Activated T-cell treated with anti-CD3 and anti-CD28 coated beads, Interleukin-2, amount 50 U/mL, for 72 hours (primary cell): ENCODE measurements at places on chromosomes 5 and 9. TPM values are rescaled to one million over a fixed set of nuclear protein-coding genes. Genes with fewer than 3 reads are reported as not detected.

DNA sequence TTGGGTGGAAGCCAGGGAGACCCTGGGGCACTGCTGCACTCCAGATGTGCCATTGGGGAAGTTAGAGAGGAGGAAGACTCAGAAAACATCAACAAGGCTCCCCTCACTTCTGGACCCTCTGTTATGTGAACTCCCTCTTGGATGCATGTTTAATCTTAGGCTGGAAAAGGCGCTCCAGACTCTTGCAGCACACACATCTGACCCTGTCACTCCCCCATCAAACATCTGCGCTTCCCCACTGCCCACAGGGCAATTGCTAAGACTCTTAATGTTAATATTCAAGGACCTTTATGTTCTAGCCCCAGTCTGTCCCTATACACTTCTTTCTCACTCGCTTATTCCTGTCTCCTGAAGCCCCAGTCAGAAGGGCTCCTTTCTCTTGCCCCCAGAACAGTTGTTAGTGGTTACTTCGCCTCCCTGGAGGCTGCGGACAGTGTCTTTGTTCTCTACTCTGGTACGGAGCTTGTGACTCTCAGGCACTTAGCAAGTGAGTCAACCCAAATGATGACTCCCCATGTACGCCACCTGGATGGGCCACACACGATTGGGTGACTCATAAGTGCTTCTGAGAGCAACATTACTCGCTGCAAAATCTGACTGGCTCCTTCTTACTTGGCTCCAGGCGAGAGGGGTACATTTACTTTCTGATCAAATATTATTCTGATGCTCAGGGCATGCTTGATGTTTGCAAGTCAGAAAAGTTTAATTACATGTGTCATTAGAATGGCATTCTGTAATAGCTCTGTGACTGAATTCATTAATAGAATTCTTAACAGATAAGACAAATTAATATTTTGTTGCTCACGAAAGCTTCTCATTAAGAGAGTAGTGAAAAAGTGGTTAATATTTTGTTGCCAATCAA lies 193.6 kb downstream of the HSPA4 start:
- peak; percentile 63 for DNase-seq

GRCh38 chr5:8561854-8562253 lies 692.9 kb downstream of the MTRR start:
- DNase-seq, result no peak

PLK2 gene
- total RNA-seq, result 12.8 TPM

GABRB2 gene
- total RNA-seq, result not detected

- no peak for DNase-seq
These were observed 5.4 kb upstream of the B4GALT1 start for GRCh38 chr9:33172256-33173238.

- no peak for DNase-seq
These were observed 148.0 kb downstream of the FGF1 start for GRCh38 chr5:142537938-142538337.

KIF4B gene
- total RNA-seq, result not detected

BRINP1 gene
- not detected for total RNA-seq

DNA sequence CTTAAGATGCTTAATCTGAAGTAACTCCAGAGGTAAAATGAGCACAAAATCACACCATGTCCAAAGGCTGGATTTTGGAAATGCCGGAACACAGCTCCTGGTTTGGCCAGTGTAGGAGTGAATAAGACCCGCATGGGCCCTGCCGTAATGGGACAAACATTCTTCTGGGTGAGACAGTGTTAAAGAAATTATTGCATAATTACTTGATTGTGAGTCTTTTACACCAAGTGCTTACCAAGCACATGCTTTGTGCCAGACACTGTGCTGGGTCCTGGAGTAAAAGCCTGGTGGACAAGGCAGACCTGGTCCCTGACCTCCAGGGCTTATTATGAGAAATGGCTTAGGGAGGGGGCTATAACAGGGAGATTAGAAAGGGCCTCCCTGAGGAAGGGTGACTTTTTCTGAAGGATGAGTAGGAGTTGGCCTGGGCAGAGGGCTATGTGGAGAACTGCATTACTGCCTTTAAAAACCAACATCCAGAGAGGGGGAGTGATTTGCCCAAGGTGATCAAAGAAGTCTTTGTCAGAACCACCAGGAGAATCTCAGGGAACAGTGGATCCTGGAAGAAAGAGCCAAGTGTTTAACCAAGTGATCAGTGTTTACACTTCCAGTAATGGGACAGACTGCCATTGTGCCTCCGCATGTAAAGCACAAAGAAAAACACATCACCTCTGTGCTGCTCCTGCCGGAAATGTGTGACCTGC lies 3.5 kb downstream of the PDE6A start:
- DNase-seq, result no peak

GRCh38 chr5:66629446-66629845 lies 33.3 kb downstream of the MAST4 start:
- DNase-seq, result no peak

DNAJC25 gene
- total RNA-seq, result 3.6 TPM

DNA sequence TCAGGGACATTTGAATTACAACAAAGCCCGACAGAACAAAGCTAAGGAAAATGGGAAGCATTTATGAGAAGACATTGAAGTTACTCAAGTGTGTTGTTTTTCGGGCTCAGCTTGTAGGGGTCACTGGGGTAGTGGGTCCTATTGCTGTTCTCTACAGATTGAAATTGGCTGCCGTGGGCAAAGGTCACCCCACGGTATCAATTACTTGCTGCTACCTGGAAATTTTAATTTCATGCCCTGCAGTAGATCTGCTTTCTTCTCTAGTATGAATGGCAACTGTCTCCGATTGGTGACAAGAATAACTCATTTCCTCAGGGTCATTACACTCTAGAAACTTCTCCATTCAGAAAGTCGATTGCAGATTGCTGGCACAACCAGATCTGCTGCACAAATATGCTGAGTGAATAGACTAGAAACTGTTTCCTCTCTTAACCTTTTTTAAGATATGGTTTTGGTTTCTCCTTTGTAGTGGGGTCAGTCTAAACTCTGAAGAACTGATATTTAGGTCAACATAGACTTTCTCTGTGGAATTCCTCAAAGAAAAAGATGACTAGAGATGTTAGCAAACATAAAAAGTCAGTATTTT lies 454.1 kb downstream of the ARHGEF28 start:
- no peak for DNase-seq

DNA sequence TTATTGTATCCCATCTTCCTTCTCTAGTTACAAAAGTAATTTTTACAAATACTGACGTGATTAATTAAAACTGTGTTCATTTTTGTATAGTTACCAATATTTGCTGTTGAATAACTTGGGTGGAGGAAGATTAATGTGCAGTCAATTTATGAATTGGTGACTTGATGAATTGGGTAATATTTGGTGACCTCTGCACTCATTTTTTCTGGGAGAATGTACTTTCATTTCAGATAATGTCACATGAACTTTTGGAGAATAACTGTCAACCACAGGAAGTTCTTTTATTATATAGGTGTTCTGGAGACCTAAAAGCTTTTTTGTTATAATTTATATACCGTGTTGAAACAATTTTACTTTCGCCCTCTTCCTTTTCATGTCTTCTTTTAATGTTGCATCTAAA lies 26.4 kb upstream of the FKTN start:
- DNase-seq, result no peak

- DNase-seq, result no peak
These were observed 583.4 kb upstream of the ITGA1 start for GRCh38 chr5:52204310-52204709.

SLC22A5 gene
- 7.4 TPM for total RNA-seq

- DNase-seq, result no peak
These were observed 202.9 kb downstream of the GADD45G start for GRCh38 chr9:89807682-89808075.

- DNase-seq, result no peak
These were observed 232.2 kb upstream of the KLF4 start for GRCh38 chr9:107721705-107722245.

GRCh38 chr5:50325237-50325832 lies 115.8 kb downstream of the EMB start:
- no peak for DNase-seq

DNA sequence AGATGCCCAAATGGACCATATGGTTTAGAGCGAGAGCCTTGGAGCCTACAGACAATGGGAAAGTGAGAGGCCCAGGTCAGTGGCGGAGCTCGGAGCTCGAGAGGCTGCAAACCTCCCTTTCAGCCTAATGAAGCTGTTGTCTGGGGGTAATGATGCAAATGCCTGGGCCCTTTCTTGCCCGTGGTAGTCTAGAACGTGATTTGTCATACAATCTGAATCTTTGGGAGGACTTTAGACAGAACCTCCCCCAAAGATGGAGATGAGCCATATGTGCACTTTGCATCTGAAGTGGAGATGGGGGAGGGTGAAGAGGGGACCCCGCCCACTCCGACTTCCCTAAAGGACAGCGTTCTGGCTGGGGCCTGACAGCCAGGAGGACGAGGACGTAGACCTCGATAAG lies 10.3 kb upstream of the NEUROG1 start:
- DNase-seq, result no peak

DNA sequence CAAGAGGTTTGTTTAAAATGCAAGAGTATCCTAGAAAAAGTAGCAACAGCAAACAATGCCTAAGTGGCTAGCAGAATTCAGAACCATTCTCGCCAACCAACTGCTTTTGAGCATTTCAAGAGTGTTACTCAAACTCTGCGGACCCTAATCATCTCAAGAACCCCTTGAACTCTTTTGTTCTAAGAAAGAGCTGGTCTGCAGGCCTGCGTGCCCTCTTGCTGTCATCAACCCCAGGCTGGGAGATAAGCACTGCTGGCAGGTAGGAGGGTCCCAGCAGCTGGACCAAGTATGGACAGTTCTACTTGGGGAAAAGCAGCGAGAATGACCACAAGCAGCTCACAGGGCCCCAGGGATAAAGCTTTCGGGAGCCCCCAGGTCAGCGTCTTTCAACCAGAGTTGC lies 38.3 kb downstream of the MYO10 start:
- DNase-seq, result no peak

DNA sequence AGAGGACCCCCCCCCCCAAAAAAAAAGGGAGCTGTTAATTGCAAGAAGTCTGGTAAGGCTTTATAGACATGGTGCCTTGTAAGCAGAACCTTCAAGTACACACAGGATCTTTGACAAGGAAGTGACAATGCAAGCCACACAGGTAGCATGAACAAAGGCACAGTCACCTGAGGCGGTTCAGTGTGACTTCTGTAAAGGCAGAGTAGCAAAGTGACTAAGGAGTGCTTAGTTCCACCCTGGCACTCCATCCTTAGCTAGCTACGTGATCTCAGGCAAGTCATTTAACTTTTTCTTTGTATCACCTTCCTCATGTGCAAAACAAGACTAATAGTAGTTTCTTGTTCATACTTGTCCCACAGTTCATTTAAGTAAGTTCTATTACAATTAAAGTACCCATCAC lies 282.0 kb downstream of the PRELID2 start:
- DNase-seq, result no peak

DNA sequence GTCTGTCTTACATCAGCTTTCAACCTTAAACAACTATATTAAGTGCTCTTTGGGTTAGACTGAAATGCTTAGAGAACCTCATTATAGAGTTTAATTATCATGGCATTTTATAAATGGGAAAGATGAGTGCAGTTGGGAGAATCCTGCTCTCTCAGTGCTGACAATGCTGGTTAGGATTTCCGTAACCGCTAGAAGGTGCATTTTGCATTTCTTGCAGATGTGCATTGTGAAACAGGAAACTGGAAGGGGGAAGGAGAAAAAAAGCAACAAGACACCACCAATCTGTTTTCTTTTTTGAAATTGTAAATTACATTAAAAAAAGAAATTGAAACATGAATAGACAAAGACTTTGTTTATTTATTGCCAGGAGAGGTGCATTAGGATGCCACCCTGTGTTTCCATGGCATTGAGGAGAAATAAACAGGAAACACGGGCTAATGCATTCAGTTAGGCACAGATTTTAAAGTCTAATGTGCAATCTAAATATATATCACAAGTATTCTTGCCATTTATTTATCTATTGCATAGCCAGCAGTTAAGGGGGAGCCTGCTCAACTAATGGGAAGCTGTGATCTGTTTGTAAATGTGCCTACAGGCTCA lies 478.9 kb downstream of the PSAT1 start:
- no peak for DNase-seq

GRCh38 chr9:112833081-112833480 lies 57.6 kb downstream of the SLC46A2 start:
- no peak for DNase-seq

- DNase-seq, result no peak
These were observed 58.7 kb upstream of the PTPN3 start for GRCh38 chr9:109556786-109557185.

DNA sequence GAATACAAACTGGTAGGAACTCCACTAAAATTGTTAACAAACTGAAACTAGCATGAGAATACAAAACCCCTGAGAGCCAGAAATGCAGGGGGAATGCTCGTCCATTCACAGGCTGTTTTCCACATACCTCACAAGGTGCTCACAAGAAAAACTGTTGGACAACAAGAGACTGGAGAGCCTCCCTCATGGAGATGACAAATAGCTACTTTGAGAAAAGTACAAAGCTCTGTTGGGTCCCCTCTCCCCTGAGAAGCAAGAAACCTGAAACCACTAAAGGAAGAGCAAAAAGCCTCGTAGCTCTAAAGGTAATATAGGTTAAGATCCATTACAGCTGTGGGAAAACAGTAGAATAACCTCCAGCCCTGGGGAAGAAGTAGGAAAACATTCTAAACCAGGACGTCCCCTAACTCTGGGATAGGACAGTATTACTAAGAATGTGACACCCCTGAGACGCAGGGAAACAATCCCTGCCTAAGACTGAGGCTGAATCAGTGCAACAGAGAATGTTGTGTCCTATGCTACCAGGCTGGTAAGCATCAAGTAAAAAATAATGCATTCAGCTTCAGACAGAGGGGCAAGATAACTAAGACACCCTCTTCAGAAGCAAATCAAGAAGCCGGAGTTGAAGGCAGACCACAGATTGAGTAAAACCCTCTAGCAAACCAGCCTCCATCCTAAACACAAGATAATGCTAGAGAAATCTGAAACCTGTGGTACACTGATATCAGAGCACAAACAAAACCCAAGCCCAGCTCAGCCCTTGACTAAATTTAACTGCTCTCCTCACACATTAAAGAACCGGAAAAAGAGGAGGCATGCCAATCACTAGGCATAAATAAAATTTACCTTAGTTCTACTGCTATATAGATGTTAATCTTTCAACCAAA lies 160.2 kb downstream of the SSBP2 start:
- DNase-seq, result no peak
